ENCODE measurements at places on chromosomes 6 and 20.

- DNase-seq: no peak
Measured at GRCh38 chr20:14609328-14610221, 272.2 kb upstream of the FLRT3 start.

DNA sequence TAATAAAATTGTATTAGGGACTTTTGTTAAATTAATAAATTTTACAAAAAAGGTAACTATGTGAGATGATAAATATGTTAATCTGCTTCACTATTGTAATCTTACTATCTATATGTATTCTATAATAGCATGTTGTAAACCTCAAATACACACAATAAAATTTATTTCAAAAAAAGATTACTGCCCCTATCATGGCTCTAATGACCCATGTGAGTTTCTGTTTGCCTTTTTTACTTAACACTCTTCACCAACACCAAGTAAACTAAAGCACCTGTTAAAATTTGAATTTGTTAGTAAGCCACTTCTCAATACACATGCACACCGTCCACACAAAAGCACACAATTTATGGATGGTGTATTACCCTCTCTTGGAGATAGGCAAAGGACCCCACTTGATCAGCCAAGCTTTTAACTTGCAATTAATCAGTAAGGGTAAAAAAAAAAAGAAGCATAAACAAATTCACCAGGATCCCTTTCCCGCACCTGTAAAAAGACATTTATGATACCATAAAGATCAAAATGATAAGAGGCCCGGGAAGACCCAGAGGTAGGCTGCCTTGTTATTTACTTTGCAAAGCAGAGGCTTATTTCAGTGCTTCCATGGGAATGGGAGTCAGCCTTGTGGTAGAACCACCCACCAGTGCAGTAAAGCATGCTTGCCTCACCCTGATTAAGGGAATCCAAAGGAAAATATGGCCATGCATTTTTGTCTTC is 28.6 kb upstream of the PKHD1 start:
- DNase-seq: no peak

DNA sequence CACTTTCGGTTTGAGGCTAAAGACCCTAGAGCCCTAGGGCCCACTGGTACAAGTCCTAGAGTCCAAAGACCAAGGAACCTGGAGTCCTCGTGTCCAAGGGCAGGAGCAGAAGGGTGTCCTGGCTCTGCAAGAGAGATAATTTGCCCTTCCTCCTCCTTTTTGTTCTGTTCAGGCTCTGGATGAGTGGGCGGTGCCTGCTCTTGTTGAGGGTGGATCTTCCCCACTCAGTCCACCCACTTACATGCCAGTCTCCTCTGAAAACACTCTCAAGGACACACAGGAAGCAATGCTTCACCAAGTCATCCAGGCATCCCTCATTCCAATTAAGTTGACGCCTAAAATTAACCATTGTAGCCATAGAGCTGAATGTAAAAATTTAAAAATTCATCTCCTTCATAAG is 102.1 kb downstream of the UST start:
- no peak for DNase-seq

GRCh38 chr6:36913082-36913481 is 27.3 kb downstream of the C6orf89 start:
- DNase-seq: no peak

- no peak for DNase-seq
Measured at GRCh38 chr6:55659304-55659703, 80.3 kb upstream of the HMGCLL1 start.

GRCh38 chr6:4280707-4281106 is 145.3 kb upstream of the ECI2 start:
- DNase-seq: no peak

GRCh38 chr6:4910037-4910760 is 93.6 kb downstream of the RPP40 start:
- no peak for DNase-seq

- no peak for DNase-seq
Measured at GRCh38 chr6:135165031-135165430, 16.1 kb upstream of the MYB start.

DNA sequence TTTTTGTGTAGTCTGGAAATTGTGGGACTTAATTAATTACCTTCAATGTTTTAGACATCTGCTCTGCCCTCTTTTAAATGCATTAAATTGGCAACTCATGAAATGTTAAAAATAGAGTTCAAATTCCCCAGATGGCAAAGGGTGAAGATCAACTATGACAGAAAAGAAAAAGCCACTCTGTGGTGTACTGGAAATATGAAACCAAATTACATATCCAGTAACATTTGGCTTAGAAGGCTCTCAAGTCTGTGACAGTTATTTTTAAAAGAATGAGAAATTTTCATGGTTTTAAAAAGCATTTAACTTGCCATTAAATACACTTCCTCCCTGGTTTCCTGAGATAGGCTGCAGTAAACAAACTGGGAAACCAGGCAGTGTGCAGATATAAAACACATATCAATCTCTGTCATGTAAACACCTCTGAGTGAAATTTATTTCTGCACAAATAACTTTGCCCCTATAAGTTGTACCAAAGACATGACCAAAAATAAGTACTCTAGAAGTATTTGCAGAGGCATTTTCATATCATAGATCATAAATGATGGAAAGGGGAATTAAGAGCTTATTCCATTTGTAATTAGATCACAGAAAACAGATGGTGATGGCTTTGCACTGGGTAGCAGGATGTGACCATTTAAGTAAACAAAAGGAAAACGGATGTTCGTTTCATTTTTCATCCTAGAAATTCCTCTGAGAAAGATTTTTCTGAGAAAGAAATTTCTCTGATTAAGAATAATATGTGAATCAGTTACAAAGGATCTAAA is 360.1 kb downstream of the SAMD5 start:
- DNase-seq: no peak

DNA sequence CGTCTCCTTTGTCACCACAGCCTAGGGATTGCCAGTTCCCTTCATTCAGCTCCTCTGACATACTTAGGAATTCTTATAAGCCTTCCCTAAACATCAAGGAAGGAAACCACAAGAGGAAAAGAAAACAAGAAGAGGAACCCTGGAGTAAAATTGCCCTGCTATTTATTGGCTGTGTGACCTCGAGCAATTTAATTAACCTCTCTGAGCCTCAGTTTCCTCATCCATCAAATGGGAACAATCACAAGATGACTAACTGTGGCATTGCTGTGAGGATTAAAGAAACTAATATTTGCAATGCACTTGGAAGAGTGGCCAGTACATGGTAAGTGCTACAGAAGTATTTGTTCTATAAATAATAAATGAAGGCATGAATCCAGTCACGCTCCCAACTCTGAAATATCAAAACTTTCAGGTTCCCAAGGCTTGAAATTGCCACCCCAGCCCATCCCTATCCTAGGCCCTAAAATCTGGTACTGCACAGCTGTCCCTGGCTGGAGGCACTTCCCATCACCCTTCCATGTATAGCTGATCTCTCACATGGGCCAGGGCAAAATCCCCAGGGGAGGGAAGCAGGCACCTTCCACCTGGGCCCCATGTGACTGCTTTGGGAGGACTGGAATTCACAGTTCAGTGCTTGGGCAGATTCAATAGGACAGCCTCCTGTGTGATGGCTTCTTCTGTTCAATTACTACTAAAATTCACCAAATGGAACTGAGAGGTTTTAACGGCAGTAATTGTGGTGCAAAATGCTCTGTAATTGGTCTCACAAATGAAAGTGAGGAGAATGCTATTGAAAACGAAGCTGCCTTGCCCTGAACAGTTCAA is 78.0 kb upstream of the MAFB start:
- DNase-seq: no peak

DNA sequence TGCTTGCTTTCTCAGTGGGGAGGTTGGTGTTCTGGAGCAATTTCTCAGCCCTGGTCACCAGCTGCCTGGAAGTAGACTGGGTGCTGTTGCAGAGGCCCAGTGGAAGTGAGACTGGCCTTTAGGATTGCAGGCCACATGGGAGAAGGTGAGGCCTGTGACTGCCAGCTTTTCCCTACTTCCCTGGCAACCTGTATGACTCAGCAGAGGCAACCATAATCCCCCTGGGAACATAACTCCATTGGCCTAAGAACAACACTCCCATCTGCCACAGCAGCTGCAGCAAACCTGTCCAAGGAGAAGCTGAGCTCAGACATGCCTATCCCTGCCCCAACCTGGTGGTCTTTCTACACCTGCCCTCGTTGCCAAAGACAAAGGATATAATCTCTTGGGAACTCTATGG is 473.5 kb upstream of the SPTLC3 start:
- DNase-seq: no peak

DNA sequence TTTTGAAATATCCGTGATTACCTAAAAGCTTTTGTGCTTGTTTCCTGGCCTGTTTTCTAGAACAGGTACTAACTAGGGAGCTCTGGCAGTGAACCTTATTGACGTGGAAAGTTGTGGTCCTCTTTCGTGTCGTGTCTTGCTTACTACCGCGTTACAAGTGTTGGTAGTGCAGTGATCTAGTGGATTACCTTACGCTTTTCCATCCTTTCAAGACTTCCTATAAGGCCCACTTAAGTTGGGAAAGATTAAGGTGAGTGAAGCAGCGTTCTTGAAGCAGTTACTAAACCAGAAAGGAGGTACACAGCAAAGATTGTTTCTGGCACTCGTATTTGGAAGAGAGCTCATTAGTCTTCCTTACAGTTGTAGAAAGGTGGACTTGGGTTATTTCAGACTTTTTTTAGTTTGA is 1.9 kb downstream of the PNRC1 start:
- no peak for DNase-seq

- no peak for DNase-seq
Measured at GRCh38 chr6:33781131-33781975, 7.6 kb downstream of the LEMD2 start.

DNA sequence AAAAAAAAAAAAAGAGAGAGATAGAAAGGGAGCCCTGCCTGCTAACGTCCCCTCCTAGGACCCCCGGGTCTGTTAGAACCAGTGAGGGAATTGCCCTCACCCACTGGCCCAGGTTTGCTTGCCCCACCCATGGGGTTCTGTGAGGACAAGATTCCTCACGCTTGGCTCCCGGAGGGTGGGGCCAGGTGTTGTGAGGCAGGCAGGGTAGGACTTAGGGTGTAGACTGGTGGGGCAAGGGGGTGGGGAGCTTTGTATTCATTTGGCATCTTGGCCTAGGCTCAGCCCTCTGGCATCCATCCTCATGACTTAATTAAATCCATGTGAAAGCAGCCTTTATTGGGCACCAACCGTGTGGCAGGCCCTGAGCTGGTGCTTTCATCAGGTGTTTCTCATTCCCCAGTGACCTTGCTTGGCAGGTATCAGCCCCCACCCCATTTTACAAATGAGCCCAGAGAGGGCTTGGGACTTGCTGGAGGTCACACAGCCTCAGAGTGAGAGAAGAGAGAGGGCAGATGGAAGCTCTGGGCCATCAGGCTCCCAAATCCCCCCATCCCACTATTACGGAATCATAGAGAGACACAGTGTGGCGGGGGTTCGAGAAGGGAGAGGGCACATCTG is 19.0 kb downstream of the RAB44 start:
- no peak for DNase-seq

DNA sequence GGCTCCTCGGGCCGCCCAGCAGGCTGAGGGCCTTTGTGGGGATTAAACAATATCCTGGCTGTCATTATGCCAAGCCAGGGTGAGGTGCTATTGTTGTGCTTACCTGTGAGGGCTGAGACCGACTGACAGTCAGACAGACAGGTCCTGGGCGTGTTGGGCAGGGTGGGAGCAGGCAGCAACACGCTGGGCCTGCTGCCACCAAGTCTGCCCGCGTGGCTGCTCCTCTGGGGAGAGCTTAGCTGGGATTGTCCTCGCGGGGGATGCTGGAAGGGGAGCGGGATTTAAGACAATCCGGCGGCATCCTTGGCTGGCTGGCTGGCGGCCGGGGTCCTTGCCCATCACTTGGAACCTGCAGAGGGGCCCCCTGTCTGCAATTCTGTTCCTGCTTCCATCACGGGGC is 20.0 kb downstream of the ITPR3 start:
- DNase-seq: no peak

GRCh38 chr6:10413850-10414738 is 780 bp downstream of the TFAP2A start:
- no peak for DNase-seq

GRCh38 chr6:143545976-143546547 is 34.5 kb upstream of the FUCA2 start:
- no peak for DNase-seq

GRCh38 chr20:25860531-25861150 is 164.0 kb upstream of the ZNF337 start:
- no peak for DNase-seq

GRCh38 chr20:15923030-15923776 is 650.0 kb downstream of the KIF16B start:
- DNase-seq: no peak

DNA sequence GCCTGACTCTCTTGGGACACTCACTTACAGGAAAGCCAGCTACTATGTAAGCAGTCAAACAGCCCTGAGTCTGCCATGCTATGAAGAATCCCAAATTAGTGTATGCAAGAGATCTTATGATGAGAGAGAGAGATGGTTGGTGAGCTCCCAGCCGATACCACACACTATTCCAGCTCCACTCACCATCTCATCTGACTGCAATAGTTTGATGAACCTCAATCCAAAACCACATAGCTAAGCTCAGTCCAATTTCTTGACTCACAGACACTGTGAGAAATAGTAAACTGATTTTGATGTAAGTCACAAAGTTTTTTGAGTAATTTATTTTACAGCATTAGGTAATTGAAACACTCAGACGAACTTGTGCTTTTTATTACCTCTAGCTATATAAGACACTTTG is 441.4 kb downstream of the COL12A1 start:
- no peak for DNase-seq

DNA sequence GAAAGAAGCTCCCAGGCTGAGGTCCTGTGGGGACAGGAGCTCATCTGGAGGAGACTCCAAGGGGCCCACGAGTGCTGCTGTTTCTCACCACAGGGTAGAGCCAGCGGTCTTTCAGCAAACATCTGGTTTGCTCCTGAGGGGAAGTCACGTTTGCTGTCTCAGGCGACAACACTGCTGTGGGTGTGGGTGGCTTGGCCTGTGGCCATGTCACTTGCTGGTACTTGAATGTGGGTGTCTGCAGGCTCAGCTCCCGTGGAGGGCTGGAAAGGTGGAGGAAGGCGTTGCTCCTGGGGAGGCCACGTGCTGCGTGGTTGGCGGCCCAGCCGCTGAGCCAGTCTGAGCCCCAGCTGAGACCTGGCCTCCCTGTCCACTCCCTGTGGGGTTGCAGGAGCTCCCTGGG is 52.8 kb upstream of the MPC1 start:
- DNase-seq: no peak

GRCh38 chr6:162621246-162621645 is 106.3 kb downstream of the PRKN start:
- DNase-seq: no peak

DNA sequence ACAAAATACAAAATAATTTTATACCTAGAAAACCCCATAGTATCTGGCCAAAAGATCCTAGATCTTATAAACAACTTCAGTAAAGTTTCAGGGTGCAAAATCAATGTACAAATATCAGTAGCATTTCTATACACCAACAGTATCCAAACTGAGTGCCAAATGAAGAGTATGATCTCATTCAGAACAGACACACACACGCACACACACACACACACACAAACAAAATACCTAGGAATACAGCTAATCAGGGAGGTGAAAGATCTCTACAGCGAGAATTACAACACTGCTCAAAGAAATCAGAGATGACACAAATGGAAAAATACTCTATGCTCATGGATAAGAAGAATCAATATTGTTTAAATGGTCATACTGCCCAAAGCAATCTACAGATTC is 49.2 kb downstream of the TOMM6 start:
- DNase-seq: no peak

Measured in cerebellar nuclear complex (tissue), 1 donor.